ENCODE measurements at places on chromosomes 11 and 22. TPM values are rescaled to one million over a fixed set of nuclear protein-coding genes. Genes with fewer than 3 reads are reported as not detected.

DNA sequence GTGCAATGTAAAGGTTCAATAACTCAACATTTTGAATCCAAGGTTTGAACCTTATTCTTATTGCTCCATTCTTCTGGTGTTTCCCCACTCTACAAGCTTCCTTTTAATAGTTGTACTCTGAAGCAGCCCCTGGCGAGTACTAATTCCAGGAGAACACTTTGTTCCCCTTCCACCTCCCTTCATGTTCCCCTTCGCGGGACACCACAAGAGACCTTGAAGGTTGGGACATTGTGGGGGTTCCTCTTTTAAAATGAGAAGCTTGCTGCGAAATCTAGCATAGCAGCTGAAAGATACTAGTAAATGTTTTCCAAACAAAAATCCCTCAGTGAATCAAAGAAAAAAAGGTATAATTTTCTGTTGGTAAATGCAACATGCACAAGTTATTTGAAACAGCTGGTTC is 626.3 kb upstream of the LRRC4C start:
- DNase-seq = no peak

The SMIM35 gene
- not detected for total RNA-seq

GRCh38 chr11:128165572-128165971 is 421.8 kb downstream of the ETS1 start:
- DNase-seq = no peak

DNA sequence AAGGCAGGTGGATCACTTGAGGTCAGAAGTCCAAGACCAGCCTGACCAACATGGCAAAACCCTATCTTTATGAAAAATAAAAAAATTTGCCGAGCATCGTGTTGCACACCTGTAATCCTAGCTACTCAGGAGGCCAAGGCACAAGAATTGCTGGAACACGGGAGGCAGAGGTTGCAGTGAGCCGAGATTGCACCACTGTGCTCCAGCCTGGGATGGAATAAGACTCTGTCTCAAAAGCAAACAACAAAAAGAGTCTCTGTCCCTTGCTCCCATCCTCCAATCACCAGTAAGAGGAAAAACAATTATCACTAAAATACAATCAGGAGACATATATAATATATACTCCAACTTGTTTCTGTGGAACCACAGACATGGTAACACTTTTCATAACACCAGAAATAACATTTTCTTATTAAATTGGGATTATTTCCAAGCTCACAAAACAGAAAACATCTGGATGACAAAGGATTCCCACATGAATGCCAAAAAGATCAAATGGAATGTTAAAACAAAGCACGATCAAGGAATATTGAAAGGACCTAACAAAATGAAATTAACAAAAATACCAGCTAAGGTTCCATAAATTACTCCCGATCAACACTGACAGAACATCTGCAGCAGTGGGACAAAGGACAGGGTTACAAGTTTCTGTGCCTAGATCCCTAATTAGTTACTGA is 15.2 kb downstream of the FCHSD2 start:
- DNase-seq = no peak

GRCh38 chr11:78651923-78652842 is 77.5 kb upstream of the NARS2 start:
- DNase-seq = no peak

DNA sequence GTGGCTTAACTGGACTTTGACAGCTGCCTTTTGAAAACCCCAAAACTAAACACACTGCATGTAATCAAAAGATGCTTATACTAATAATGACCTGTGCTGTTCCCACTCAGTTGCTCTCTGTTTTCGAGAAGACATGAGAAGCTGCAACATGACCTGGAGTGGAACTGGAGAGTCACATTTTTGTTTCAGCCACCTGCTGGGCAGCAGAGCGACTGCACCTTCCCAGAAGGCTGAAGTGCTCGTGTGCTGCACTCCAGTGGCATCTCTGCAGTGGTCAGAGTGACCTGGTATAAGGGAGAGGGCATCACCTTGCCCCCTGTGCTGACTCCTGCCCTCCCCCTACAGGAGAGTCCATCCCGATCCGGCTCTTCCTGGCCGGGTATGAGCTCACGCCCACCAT is 8.6 kb downstream of the THYN1 start:
- no peak for DNase-seq

DNA sequence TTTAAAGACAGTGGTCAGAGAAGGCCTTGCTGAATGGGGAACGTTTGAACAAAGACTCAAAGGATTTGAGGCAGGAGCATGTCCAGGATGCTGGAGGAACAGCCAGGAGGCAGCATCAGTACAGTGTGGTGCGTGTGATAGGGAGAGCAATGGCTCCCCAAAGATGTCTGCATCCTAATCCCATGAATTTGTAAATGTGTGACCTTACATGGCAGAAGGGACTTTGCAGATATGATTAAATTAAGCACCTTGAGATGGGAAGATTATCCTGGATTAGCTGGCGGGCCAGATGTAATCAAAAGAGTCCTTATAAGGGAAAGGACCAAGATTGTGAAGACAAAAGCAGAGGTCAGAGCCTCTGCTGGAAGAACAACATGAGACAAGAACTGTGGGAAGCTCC is 24.6 kb upstream of the FAT3 start:
- no peak for DNase-seq

- DNase-seq = no peak
Observed at GRCh38 chr11:133723056-133723455, 122.3 kb downstream of the SPATA19 start.

GRCh38 chr11:99320769-99321290 is 300.1 kb downstream of the CNTN5 start:
- no peak for DNase-seq

DNA sequence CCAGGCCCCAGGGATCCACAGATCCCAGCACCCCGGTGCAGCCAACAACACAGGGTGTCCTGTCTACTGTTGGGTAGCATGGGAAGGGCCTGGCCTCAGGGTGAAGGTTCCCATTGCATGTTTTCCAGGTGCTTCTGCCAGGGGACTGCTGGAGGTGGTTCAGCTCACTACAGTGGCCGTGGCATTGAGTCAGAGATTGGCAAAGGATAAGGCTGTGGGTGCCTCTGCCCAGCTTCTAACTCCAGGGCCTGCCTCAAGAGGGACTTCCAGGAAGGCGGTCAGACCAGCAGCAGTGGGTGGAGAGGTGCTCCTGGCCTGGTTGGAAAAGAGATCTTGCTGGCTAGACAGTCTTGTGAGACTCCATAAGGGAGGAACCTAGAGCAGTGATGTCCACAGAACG is 20.9 kb downstream of the CSNK1E start:
- DNase-seq = no peak

- DNase-seq = no peak
Observed at GRCh38 chr11:95443386-95443785, 212.4 kb upstream of the SESN3 start.

DNA sequence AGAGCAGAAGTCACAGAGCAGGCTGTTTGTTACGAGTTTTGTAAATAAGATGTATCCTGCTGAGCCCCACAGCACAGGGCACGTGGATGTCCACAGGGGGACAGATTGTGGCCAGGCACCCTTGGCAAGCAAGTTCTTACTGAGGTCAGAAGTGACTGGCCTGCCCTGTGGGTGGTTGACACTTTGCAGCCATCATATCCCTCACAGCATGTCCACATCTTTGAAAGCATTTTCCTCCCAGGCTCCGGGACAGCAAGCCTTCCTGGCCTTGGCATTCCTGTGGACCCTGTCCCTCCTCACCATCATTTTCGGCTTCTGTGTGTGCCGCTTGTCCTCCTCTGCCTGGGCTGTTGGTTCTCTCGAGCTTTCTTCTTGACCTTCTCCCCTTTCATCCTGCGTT is 189.5 kb downstream of the TBC1D22A start:
- DNase-seq = no peak

DNA sequence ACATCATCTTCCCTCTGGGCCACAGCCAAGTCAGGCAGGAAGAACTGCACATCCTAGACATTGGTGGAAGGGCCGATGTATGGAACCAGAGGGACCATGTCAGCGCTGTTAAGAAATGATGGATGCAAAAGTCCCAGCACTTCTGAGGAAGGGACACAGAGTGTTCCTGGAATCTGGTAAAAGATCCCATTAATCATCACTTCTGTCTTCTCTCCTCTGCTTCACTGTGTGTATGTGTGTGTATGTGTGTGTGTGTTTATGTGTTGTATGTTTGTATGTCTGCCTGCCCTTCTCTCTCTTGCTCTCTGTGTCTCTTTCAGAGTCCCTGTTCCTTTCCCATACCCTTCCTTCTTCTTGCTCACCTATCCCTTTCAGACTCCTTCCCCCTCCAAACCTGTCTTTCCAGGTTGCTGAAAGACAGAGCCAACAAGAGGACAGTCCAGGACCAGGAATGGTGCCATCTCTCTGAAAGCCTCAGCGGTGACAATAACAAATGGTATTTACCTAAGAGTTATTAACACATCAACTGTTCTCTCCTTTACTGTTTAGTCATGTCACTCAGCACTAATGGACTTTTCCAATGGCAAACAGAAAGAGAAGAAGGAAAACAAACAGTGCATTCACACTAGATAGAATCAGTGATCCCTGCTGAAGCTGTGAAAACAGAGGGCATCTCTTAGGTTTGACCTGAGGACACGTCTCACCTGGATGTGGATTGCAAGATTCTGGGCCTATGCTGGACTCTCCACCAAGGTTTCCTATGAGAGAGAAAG is 47.1 kb downstream of the EHF start:
- no peak for DNase-seq

All from pulmonary artery endothelial cell (primary cell).